ENCODE measurements at places on chromosomes 16 and 17.
A peak's percentile ranks its signal among the peaks of the same experiment; 100 is the strongest.

DNA sequence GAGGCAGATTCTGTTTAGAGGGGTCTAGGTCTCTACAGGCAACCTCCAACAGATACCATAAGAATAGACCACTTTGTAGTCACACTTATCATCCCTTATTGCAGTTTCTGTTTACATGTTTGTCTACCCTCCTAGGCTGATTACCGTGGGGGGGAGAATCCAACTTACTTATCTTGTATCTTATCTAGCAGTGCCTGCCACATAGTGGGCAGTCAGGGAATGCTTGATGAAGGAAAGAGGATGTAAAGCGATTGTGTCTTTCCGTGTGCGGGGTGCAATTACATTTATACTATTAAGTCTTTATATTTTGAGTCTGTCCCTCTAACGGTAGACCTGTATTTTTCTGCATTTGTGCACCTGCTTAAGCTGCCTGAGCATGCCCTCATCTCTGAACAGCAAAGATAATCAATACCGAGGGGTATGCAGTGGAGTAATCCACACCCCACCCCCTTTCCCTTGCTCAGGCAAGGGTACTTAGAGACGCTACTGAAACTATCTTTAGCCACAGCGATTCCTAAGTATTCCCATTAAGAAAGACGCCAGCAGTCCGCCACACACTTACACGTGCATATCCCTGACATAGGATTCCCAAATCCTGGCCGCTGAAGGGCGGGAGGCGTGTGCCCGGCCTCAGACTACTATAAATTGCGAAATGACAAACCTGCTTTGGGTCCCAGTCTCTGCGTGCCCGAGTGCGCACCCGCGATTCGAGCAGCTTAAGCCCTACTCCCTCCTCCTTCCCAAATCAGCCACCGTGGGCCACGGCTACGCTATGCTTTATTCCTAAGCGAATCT lies 635 bp upstream of the AATF start:
- no peak for DNase-seq

GRCh38 chr16:9092282-9092977 lies 986 bp downstream of the HAPSTR1 start:
- DNase-seq: peak; percentile 55

DNA sequence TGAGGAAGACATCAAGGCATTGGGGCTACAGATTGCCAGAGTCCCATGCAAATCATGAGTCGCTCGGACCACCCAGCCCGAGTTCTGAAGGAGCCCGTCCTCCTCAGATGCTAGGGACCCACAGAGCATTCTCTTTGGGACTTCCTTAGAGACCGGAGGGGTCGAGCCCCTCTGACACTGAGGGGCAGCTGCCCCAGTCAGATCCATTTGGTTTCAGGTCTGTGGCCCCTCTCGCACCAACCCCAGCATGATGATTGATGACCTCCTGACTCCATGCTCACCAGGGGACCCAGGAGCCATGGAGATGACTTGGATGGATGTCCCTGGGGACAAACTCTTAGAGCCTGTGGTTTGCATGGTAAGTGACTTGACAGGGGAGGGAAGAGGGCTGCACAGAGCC lies 8.0 kb downstream of the PDF start:
- no peak for DNase-seq

DNA sequence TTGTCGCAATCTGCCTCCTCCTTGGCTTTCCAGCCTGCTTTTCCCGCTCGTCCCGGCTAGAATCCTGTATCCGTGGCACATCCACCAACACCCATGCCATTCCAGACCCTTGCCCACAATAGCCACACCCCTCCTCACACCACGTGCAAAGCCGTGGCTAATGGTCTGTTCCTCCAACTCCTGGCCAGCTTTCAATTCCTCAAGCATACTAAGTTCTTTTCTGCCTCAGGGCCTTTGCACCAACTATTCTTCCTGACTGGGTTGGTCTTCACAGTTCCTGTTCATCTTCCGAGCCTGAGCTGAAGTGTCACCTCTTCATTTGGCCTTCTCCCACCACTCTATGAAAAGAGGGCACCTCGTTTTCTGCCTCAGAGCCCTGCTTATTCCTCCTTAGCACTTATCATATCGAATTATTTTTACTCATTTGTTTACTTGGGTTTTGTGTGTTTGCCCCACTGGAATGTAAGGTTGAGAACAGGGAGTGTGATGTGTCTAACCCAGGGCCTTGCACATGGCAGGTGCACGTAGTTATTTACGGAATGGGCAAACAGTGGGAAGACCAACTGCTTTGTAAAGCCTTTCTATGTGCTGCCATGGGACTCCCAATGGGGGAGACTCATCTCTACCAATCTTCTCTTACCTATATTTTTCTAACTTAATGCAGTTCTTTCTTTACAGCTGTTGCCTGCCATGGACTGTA lies 69.0 kb downstream of the CDK5R1 start:
- no peak for DNase-seq

DNA sequence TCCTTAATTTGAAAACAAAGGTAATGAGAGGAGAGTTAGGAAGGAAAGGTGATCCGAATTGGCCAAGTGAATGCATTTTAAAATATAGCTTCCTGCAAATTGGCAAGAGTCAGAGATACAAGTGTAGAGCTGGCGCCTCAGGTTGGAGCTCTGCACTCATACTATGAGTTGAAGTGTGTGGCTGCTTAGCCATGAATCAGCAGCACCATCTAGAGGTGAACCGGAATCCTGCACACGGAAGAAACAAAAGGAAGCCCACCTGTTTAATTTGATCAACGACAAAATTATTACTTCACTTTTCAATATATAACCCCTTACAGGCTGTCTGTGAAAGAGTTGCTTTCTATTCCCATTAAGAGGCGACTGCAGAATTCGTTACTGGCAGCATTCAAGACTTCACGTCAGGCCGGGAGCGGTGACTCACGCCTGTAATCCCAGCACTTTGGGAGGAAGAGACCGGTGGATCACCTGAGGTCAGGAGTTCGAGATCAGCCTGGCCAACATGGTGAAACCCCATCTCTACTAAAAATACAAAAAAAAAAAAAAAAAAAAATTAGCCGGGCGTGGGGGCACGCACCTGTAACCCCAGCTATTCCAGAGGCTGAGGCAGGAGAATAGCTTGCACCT lies 1253.7 kb upstream of the CDH8 start:
- no peak for DNase-seq

DNA sequence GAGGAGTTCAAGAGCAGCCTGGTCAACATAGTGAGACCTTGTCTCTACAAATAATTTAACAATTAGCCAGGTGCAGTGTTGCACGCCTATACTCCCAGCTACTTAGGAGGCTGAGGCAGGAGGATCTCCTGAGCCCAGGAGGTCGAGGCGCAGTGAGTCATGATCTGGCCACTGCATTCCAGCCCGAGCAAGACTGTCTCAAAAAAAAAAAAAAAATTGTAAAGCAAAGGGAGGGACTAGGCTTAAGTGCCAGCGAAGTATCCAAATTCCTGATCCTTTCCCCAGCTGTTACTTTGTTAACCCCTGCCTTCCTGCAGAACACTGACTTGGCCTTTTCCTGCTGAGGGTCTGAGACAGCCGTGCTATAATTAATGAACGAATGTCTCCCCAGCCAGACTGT lies 2.7 kb downstream of the GDPD3 start:
- DNase-seq: no peak

DNA sequence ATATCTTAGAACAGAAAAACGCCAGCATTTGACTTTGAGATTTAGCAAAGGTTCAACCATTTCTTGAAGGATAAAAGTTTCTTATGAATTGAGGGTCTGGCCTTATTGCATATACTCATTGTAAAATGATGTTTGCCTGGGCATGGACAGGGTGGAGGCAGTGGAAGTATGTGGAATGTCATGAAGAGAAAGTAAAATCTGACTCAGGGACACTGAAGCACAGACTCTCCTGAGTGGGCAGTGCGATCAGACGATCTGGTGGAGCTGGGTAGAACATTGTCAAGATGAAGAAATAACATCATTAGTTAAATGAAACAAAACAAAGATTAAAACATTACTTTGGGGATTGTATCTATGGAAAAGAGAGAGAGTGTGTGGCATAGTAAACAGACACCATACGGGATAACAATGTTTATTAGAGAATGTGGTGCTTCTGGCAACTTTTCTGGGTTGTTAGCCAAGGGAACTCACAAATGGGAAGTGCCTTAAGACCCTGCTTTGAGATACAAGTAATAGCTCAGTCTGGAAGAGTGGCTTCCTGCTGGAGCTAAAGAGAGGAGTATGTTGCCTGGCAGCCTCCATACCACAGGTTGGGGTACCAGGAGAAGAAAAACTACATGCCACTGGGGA lies 4.4 kb downstream of the MAP3K3 start:
- no peak for DNase-seq

DNA sequence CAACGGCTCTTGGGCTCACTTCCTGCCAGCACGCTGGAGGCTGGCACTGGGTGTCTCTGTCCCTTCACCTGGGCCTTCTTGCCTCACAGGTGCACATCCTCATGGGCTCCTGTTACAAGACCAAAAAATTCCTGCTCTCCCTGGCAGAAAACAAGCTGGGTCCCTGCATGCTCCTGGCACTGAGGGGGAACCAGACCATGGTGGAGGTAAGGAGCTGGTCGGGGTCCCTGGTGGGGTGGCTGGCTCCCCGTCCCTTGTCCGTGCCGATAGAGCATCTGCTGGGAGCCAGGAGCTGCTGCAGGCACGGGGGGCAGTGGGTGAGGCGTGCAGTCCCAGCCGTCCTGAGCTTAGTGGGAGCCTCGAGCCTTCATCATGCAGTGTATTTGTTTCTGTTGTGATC lies 79.5 kb upstream of the PLCG2 start:
- no peak for DNase-seq

GRCh38 chr17:57955183-57955931 lies at the start of gene CUEDC1:
TSS of gene CUEDC1 (minus strand) at chr17:57955412. CDS start at chr17:57885564, 69,848 bp downstream.
- DNase-seq: peak; percentile 82

- DNase-seq: no peak
Observed at GRCh38 chr17:80531400-80531799, 13.2 kb upstream of the RPTOR start.

DNA sequence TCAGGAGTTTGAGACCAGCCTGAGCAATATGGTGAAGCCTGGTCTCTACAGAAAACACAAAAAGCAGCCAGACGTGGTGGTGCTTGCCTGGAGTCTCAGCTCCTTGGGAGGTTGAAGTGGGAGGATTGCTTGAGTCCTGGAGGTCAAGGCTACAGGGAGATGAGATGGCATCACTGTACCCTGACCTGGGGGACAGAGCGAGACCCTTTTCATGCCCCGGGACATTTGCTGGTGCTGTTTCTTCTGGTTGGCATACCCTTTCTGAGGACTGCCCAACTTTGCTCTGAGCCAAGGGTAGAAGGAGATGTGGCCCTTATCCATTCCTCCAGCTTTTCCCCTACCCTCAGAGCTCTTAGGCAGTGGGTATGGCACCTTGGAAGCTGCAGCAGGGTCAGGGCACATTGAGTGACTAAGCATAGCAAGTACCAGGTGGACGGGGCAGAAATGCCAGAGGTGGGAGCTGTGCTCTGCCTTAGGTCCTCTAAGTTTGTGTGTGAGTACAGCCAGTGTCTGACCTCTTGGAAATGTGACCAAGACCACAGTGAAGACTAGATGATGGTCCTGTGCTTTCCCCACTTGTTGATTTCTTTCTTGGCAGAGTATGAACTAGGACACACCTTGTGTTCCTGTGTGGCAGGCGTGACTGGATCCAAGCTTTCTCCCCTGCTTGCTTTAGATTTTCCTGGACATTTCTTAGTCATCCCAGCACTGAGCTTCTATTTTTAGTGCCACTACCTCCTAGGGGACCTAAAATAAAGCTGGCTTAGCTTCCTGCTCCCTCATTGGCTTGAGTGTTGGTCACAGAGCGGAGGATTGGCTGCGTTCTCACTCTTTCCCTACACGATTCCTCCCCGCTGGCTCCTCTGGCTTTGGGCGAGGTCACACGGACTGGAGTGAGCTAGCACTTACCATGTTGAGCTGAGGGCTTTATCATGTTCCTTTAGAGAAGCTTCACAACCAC lies 9.9 kb upstream of the EDC4 start:
- DNase-seq: no peak

- DNase-seq: no peak
Observed at GRCh38 chr17:42804918-42805367, 6.3 kb downstream of the CNTD1 start.

- DNase-seq: no peak
Observed at GRCh38 chr16:11603331-11603750, 16.6 kb upstream of the LITAF start.

DNA sequence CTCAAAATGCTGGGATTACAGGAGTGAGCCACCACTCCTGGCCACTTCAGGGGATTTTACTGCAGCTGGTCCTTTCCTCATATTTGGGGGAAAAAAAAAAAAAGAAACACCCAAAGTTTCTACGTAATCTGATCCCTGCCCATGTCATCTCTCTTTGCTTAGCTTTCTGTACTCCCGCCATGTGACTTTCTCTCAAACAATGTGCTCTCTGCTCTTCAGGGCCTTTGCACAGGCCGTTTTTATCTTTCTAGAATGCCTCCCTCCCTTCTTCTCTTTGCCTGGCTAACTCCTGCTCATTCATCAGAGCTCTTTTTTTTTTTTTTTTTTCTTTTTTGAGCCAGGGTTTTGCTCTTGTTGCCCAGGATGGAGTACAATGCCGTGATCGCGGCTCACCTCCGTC lies 4.9 kb upstream of the HDAC5 start:
- DNase-seq: no peak

GRCh38 chr16:11326737-11327276 lies 18.5 kb upstream of the RMI2 start:
- no peak for DNase-seq

- DNase-seq: peak; percentile 41
Observed at GRCh38 chr16:57617604-57618111, 10.8 kb upstream of the ADGRG1 start.

Measured in ureter (tissue), 1 donor.